Stimulated activated CD4-positive, alpha-beta T cell treated with anti-CD3 and anti-CD28 coated beads, Interleukin-15, amount 100 ng/mL, for 1 hour (primary cell): ENCODE measurements at places on chromosomes 1 and 21.

DNA sequence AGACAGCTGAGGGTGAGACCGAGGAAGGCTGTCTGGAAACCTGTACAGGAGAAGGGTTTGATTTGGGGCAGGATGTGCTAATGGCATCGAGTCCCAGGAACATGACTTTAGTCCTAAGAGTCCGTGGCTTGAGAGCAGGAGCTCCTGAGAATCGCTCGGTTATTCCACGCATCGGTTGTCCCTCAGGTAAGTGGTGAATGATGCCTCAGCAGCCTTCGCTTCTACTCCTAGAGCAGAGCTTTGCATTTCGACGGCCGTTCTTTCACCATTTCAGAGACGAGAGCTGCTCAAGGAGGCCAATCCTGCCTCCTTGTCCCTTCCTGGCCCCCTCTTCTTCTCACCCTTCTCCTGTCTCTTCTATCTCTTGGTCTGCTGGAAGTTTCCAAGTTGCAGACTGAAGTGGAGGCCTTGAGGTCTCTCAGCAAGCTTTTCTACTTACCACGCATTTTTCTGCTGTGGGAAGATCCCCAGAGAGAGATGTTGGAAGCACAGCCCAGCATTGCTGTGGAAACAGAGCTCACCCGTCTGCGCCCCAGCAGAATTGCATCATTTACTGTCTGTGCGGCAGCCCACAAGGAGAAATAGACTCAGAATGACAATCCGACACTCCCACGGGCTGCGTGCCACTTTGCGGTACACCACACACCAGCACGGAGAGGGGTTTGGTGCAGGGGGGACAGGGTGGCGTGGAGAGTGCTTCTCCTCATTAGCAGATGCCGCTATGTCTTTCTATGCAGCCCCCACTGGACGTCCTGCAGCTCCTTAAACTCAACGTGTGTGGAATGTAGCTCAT, 270.7 kb upstream of the C1orf174 start:
- no peak for DNase-seq

DNA sequence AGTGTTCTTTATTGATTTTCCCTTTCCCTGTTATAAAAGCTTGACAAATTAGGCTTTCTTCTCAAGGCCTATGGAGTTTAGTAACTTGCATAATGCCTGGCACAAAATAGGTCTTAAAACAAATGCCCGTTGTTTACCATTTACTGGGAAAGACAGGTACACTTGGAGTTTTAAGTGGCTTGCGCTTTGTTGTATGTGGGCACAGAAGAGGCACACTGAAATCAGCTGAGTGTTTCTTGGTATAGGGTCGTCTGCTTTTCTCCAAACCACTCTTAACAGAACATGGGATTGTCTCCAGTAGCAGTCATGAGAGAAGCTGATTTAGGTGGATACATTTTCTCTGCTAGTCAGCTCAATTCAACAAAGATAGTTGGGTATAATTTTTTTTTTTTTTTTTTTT, 132.5 kb downstream of the SYT14 start:
- no peak for DNase-seq

GRCh38 chr1:100780814-100781213, 61.3 kb downstream of the VCAM1 start:
- DNase-seq: no peak

GRCh38 chr21:38912102-38912629, 106.4 kb downstream of the ETS2 start:
- DNase-seq: no peak

GRCh38 chr1:14826172-14826636, 227.7 kb downstream of the KAZN start:
- no peak for DNase-seq

DNA sequence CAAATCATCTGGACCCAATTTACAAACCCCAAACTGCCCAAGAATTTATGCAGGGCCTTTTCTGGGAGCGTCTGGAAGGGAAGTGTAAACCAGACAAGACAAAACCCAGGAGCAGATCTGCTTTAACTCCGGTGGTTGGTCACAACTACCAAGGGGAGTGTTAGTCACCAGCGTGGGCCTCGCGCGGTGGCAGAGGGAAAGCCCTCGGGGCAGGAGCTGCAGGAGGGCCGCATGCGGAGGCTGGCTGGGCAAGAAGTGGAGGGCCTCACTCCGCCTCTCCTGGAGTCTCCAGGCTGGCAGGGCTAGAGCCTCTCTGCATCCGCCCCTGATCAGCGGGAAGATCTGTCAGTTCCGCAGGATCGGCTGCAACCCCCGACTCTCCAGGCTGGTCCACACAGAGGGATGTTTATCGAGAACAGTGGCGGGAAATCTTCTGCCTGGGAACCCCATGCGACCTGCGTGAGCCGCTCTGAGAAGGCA, 2.0 kb downstream of the COL24A1 start:
- no peak for DNase-seq

- DNase-seq: no peak
Measured at GRCh38 chr1:211648980-211649934, 26.2 kb downstream of the NEK2 start.

- DNase-seq: no peak
Measured at GRCh38 chr1:192937128-192937527, 122.0 kb downstream of the UCHL5 start.

DNA sequence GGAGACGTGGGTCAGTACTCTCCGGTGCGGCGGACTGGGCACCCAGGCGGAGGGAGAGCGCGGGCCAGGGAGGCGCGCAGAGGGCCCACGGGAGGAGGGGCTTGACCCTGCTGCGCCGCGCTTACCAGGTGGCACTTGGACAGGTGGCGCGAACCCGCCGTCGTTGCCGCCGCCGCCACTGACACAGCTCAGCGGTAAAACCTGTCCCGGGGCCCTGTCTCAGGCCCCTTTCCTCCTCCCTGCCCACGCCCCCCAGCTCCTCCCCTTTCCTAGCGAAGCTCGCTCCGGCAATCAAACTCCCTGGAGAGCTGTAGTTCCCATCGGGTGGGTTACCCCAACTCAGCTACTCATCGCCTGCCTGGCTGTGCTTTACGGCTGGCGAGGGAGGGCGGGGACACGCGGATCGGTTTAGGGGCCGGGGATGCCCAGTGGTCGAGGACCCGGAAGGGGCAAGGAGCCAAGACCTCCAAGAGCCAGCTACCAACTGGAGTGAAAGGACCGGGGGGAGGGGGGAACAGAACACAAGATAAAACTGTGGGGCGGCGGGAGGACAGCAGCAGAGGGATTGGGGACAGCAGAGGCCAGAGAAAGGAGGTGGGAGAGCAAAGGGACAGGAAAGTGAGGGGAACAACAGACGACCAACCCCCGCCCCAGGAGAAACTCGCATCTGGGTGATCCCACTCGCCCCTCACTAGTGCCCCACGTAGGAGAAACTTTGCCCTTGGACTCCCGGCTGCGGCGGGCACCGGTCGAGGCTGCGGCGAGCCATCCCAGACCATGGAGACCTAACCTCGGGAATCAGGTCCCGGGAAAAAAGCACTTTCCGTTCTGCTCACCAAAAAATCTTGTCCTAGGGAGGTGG, 2.9 kb downstream of the GFI1 start:
- peak; percentile 66 for DNase-seq

DNA sequence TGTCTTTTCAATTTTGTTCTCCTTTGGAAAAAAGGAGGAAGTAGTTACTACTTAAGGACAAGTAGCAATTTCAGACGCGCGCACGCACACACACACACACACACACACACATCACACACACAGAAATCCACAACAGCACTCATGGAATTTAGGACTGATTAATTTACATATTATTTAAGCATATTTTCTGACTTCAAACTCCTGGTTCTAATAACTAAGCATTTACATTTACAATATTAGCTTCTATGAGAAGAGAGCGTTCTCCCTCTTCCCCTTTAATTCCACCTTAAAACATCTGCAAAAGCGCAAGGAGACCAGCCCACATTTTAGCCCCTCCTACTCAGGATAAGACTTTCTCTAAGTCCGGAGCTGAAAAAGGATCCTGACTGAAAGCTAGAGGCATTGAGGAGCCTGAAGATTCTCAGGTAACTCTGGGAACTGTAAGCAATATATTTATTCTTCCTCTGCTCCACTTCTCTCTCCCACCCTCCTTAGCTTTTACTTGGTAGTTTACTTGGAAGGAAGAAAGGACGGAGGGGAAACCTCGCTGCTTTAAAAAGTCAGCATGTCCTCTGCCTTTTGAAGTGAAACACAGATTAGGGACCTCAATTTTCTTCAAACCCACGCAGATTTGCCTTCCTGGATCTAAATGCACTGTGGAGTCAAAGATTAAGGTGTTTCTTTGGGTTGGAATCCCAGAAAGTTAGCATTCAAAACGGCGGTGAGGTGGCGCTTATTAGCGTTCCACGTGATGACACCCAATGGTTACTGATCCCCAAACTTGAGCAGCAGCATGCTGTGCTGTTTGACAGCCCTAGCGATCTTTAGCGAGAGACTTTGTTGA, at the start of gene PLA2G4A:
Gene PLA2G4A (plus strand): TSS at position 339 of the 844 bp plus-strand sequence. CDS start 25,406 bp downstream, outside the sequence.
- DNase-seq: no peak

DNA sequence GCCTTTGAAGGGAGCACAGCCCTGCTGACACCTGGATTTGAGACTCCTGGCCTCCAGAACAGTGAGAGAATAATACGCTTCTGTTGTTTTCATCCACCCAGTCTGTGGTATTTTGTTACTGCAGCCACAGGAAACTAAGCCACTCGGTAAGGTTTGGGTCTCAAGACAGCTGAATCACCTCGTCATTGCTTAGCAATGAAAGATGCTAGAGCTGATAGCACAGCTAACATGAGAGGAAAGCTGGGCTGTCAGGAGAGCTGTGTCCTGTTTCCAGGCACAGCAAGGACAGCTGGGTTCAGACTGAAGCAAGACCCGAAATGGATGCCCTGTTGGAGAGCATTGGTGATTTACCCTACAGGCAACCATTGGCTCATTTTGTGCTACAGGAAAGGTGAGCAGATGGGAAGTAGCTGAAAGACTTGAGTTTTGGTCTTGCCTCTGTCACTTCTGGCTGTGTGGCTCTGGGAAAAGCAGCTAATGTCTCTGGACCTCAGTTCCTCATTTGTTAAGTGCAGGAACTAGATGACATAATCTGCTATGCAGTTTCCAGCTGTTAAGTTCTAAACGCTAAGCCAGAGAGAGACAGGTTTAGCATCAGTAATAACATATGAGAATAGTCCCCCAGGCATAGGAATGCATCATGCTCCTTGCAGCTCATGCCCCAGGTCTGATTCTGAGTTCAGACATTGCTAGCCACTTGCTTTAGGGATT, 58.0 kb downstream of the CLIC6 start:
- DNase-seq: no peak

GRCh38 chr1:56777972-56778371, 41.2 kb downstream of the FYB2 start:
- no peak for DNase-seq
